ENCODE measurements at places on chromosomes 3 and 15.

GRCh38 chr3:133295944-133296917, 103.6 kb upstream of the BFSP2 start:
- peak; percentile 33 for DNase-seq

DNA sequence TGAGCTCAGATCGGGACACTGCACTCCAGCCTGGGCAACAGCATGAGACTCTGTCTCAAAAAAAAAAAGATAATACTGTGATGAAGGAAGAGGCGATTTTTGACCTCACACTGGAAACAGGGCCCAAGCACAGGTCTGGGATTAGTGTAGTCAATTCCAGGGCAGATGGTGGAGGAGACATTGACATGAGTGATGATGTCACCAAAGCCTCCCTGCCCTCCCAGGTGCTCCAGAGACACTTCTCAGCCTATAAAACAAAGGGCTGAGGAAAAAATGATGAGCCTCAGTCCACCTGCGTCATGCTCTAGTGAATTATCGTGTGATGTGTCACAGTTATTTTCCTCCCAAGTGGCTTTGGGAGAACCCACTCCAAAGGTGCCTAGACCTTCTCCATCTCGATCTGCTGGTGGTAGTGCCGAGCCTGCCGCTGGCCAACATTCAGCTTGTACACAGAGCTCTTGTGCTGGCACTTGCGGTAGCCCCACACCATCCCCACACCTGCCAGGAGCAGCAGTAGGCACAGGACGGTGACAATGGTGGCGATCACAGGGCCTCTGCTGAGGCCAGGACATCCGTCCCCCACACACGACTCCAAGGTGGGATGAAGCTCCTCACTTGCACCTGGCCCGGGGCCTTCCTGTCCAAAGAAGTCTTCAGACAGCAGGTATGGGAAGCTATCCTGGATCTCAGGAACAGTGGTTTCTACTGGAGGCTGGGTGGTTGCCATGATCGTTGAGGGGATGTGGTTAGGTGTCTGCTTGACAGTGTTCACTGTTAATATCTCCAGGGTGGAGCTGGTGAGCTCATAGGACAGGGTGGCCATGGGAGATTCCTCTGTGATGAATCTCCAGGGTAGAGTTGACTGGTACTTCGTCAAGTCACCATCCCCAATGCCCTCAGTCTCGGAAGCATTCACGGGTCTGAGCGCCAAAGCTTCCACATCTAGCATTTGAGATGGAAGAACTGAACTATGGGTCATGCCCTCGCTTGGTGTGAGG, 38.8 kb downstream of the CRTAP start:
- no peak for DNase-seq

GRCh38 chr3:183586477-183586876, 31.0 kb upstream of the KLHL6 start:
- no peak for DNase-seq

GRCh38 chr3:66407611-66408218, 93.1 kb downstream of the LRIG1 start:
- peak; percentile 53 for DNase-seq

DNA sequence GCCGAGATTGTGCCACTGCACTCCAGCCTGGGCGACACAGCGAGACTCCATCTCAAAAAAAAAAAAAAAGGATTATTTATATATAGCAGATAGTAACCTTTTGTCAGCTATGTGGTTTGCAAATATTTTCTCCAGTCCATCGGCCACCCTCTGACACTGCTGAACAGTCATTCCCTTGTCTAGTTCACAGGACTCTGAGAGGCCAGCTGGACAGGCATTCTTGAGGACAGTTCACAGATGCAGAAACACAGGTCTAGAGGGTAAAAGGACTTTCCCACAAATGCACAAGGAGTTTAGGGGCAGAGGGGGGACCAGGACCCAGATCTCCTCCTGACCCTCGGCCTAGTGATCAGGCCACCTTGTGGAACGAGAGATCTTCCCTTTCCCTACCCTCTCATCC, 7.5 kb upstream of the TMEM40 start:
- no peak for DNase-seq

- peak; percentile 94 for DNase-seq
Observed at GRCh38 chr3:45011756-45012508, 14.2 kb upstream of the CLEC3B start.

GRCh38 chr3:193655831-193656433, 62.9 kb downstream of the OPA1 start:
- DNase-seq: no peak

- peak; percentile 48 for DNase-seq
Observed at GRCh38 chr3:69710153-69710977, 28.9 kb upstream of the MITF start.

DNA sequence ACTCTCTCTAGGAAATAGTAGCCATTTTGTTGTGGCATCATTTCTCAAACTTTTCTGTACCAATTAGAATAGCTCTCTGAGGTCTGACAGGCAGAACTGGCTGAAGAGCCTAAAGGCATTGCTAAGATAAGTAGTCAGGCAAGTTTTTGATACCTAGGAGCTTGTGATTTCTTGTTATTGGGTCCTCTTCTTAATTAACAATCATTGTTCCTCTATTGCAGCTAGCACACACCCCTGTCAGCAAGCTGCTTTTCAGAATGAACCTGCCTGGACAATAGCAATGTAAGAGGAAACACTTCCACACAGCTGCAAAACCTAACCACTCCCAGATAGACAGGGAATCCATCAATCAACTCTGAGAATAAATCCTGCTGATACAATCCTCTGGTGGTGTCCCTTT, 403.9 kb upstream of the TBL1XR1 start:
- DNase-seq: no peak

DNA sequence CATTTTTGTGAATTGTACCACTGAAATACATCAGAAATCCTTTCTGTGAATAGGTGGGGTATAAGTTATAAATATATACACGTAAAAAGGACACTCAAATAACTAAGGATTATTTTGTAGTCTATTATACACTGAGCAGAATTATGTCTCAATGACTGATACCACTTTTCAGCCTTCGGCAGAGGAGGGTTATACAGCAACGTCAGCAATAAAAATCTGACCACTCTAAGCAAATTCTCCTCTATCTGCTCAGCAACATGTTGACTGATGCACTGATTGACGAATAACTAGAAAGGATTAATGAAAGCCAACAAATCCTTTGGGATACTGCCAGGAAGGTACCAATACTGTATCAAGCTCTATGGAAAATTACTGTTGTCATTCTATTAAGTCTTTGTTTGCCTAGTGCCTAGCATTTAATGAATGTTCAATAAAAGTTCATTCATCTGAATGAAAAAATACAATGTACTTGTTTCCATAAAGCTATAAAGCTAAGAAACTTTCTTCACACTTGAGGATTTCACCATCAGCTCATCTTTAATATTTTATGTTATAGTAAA, 5.2 kb downstream of the ARPP19 start:
- DNase-seq: no peak

GRCh38 chr15:99702895-99703602, 30.2 kb downstream of the LYSMD4 start:
- DNase-seq: no peak

DNA sequence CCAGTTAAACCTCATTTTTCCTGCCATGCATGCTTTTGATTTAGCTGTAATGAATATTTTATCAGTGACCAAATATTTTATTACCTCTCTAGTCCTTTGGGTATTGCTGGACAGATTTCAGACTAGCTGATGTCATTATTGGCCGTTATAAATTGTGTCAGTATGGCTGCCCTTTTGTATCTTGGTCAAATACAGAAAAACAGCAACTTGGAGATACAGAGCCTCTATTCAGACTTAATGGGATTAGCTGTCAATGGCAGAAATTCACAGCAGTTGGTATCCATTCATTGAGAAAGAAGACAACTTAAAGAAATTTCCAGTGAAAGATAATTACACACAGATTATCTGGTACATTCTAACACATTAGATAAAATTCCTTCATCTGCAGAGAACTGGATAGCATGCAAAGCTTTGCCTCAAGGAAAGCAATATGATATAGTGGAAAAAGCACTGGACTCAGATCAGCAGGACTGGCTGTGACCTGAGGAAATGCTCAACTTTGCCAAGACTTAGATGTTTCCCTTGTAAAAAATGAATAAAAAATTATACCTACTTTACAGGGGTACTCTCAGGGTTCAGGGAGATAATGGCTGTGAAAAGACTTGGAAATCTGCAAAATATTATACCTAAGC, 20.8 kb downstream of the COL6A6 start:
- no peak for DNase-seq

GRCh38 chr15:41773332-41773728, 954 bp upstream of the MAPKBP1 start:
- no peak for DNase-seq

DNA sequence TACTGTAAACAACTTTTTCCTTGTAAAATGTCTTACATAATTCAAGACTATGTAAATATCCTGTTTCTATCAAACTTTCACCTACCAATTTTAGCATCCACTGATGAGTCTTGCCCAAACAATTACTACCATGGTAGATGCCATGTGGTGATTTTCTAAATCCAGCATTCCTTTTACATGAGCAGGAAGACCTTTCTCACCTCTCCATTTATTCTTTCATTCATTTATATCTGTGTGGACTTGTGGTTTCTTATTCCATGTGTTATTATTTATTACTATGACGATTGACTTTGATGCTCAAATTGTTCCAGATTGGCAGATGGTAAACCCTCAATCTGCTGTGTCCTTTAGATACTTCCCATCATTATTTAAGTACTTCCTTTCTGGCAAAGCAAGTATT, 62.4 kb downstream of the IFT57 start:
- DNase-seq: peak; percentile 46

DNA sequence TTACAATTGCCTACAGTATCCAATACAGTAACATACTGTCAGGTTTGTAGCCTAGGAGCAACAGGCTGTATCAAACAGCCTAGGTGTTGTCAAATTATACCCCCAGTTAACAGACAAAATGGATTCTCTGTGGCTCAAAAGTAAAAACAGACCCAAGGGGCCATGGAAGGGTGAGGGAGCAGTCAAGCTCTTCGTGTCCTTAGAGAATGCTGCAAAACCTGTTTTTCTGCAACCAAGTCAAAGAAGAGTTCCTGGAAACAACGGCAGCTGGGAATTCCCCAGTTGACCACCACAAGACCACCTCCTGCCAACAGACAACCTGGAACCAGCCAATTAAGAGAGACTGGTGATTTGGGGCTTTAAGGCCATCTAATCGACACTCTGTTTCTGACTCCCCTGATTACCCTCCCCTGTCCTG, 11.1 kb upstream of the THUMPD3 start:
- DNase-seq: no peak

- no peak for DNase-seq
Observed at GRCh38 chr3:146612015-146612414, 6.9 kb upstream of the PLSCR5 start.

DNA sequence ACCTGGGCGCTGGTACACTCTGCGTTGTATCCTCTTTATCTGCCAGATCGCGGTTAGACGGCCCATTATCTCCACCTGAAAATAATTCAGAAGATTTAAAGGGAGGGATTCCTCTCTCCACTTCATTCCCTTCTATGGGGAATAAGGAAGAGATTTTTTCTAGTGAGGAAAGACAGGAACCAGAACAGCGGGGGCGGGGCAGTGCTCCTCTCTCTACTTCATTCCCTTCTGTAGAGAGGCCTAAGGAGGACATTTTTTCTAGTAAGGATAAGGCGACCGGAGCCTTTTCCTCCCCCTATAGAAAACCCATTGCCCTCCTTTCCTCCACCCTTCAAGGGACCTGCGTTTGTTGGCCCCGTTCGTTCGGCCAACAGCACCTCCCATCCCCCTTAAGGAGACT, 8.3 kb upstream of the LIPH start:
- no peak for DNase-seq

DNA sequence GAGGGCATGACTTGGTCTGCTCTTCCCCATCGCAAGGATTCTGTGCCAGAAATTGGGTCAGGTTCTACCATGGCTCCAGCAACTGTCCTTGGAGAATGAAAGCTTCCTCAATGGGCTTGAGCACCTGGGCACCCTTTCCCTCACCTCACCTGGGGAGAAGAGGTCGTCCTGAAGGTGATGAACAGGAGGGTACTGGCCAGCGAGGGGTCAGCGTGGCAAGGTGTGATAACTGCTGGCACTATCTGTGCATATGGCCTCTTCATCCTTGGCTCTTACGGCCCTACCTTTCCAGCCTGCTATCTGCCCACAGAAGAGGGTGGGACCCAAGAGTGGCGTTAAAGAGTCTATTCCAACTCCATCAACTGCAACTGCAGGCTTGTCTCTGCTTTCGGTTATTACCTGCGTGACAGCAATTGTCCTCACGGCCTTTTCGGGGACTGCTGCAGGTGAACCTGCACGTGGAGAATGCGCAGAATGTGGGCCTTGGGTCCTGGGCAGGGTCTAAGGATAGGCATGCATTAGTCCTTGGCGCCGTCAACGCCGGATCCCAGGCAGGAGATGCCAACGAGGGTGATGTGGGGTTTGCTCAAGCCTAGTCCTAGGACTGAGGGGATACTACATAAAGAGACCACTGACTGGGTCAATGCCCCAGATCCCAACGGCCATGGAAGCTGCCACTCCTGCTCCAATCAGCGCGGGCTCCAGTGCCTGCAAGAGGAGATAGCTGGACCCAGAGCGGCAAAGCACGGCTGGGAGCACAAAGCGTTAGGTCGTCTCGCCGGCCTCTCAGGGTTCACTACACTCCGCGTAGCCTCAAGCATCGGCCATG, 625 bp upstream of the RBM15B start:
- no peak for DNase-seq

DNA sequence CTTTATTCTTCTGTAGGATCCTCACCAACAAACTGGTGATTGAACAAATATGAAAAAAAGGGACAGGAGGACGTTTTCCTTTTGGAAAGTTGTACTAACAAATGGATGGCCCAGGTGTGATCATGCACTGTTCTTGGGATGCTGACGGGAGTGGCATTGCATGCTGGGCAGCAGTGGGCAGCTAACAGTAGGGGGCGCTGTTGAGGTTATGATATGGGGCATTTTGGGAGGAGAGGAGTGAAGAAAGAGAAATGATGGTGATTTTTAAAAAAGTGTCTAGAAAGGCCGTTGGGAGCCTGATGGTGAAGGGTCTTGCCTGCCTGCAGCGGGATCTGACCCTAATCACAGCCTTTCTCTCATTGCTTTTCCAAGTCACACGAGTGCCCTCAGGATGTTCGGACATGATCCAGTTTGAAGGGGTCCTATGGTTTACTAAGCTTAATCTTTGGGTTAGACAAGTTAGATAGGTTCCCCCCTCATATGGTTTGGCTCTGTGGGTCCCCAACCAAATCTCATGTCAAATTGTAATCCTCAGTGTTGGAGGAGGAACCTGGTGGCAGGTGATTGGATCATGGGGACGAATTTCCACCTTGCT, 46.2 kb upstream of the PRTG start:
- no peak for DNase-seq

- peak; percentile 73 for DNase-seq
Observed at GRCh38 chr15:57485869-57486268, 105.8 kb upstream of the MYZAP start.

DNA sequence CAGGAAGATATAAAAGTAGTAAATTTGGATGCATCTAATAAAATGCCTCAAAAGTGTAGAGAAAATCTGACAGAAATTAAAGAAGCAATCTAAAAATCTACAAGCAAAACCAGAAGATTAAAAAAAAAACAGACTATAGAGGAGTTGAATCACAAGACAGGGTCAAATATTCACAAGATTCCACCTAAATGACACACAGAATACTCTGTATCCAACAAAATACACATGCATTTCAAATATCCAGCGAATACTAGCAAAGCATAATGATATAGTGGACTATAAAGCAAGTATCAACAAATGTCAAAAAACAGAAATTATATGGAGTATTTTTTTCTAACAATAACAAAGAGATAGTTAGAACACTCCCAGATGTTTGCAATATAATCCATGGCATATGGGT, 20.5 kb upstream of the ACTC1 start:
- DNase-seq: no peak

- no peak for DNase-seq
Observed at GRCh38 chr3:190167936-190168680, 47.4 kb upstream of the P3H2 start.

- peak; percentile 66 for DNase-seq
Observed at GRCh38 chr3:11544412-11545181, 99.1 kb downstream of the VGLL4 start.
